ENCODE measurements at places on chromosomes 5 and 9.

GRCh38 chr5:121979691-121980090, 17.9 kb downstream of the SRFBP1 start:
- no peak for DNase-seq

DNA sequence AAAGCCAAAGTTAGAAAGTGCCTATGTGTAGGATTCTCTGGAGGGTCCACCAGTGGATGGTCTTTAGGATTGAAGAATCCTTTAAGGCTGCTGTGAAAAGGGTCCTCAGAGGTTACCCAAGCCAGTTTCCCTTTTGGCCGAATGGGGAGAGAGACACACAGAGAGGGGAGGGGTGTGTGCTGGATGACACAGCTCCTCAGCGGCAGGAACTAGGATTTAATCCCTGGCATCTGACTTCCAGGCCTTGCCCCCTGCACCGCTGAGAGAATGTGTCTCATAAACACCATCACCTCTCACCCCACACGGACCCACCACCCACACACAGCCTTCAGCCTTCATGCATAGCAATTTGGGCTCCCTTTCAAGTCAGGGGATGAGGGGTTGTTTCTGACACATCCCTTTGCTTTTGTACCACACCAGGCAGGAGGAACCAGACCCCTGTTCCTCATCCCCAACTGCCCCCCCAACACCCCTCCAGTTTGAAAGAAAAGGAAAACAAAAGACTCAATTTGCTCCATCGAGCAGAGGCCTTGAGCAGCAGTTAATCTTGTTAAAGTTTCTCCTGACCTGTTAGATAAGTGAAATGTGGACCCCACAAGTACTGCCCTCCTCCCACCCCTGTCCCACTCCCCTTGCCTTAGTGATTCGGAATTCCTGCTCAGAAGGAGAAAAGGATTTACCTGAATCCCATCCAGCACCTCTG, 4.0 kb downstream of the PAPPA start:
- DNase-seq, result no peak

GRCh38 chr5:176906126-176906525, 7.0 kb upstream of the HK3 start:
- DNase-seq, result no peak

DNA sequence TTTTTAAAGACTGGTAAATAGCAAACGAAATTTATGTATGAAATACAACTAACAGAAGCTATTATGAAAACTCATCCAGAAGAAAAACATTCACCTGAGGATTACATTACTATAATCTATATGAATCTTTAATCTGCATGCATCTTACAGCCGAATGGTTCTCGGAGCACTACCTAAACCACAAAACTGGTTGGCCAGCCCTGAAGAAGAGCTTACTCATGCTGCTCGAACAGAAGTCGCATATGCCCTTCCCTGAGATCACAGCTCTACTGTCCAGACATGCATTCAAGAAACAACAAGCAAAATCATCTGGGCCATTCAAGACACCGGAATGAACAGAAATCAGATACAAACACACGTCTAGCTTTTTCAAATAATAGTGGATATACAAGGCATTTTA, 931.0 kb upstream of the DMAC1 start:
- DNase-seq, result peak; percentile 98

- no peak for DNase-seq
Observed at GRCh38 chr9:91164724-91165520, 196.8 kb downstream of the AUH start.

DNA sequence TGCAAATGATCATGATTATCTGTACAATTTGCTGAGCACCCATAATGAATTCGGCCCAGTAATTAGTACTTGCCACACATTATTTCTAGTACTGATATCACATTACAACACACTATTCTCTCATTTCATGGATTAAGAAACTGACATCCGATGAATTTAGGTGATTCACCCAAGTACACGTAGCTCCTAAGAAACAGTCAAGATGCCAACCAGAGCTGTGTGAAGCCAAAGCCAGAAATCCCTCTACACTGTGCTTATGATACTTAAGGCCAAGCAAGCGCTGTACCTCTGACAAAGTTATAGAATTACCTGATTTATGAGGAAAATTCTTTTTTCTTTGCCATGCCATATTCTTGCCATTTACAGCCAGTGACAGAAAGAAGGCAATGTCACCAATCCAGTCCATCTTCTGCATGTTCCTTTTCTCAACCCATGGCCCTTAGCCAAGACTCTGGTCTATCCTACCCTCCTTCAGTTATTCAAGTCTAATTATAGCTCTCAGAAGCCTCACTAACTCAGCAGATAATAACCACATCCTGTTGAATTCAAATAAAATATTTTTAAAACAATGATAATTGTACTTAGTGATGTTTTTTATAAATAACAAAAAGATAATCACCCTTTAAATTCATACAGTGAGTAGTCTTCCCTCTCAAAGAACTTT, 74.3 kb upstream of the PTGER4 start:
- DNase-seq, result no peak

- DNase-seq, result no peak
Observed at GRCh38 chr5:55456216-55456895, 78.4 kb downstream of the PLPP1 start.

GRCh38 chr9:2307480-2307879, 292.3 kb downstream of the SMARCA2 start:
- DNase-seq, result no peak

DNA sequence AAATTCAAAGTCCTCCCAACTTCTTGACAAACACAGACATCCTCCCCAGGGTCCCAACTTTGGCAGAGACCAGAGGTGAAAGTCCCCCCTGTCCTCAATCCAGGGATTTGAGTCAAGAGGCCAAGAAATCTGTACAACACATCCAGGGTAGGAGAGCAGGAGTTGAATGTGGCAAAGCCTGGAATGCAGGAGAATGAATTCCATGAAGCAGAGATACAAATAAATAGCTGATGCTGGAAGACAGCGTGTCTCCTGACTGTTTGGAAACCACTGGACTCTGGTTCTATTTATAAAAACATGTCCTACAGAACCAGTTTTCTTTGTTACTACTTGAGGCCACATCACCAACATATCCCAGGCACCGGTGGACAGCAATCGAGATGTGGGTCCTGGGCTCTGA, 43.7 kb upstream of the SLIT3 start:
- DNase-seq, result no peak

DNA sequence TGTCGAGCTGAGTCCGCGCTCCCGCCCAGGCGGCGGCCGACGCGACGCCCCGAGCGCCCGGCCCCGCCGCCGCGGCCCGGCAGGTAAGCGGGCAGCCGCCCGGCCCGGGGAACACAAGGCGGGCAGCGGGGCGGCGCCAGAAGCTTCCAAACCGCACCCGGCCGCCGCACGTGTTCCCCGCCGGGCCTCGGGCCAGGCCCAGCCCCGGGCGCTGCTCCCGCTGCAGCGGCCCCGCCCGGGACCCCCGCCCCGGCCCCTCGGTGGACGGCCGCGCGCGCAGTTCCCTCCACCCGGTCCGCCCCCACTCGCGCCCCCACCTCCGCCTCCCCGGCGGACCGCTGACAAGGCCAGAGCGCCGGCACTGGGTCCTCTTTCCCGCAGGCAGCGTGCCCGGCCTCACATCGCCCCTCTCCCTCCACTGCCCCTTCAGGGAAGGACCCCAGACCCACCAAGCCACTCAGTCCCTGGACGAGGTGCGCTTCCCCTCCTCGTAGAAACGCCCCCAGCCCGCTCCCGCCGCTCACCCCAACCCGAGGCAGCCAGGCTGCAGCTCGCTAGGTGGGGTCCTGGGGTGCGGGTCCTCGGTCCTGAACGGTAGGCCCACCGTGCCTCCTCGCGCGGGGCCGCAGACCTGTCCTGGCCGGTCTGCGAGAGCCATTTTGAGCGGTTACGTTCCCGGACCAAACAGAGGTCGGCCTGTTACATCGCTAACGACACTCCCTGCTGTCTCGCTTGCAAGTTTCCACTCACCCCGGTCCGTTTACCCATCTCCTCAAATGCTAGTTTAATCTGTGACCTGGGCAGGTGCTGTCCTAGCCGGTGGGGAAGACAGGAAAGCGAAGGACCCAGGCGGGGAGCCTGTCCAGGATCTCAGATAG, 475 bp downstream of the WDR5 start:
- no peak for DNase-seq
